ENCODE measurements at places on chromosomes 5 and 9.

DNA sequence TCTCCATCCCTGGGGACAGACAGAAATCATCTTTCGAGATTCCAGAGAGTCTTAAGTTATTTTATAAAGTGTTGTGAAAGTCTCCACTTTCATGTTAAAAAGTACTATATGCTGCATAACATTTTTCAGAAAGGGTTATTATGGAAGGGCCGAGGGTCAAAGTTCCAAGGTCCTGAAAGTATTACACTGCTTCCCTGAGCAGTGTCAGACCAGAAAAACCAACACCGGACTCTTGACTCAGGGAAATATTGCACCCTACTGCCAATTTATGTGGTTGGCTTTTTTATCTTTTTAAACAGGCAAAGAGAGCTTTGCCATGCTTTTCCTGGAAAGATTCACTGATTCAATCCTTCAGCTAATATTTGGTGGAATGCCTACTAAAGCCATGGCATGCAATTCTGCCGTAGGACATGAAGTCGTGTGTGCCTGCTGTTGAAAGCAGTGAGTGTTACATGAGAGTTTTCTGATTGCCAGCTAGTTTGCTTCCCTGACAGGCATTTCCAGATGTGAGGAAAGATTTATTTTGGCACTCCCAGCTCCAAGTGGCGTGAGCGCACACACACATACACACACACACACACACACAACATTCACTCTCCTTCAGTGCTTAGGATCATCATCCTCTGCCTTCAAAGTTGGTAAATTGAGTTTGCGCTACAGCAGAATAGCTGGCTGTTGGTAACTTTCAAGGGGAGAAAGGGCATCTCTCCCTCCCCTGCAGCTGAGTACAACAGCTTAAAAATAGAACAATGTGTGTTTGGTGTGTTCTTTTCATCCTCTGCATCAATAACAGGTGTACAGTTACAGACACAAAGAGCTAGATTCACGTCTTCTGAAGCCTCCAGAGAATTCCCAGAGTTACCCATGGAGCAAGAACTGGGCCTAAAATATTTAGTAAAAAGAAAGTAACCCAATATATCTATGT is 45.6 kb downstream of the SLC1A3 start:
- no peak for DNase-seq

- DNase-seq, result no peak
These were observed 169.2 kb upstream of the TARS1 start for GRCh38 chr5:33271606-33272005.

GRCh38 chr5:25301836-25302235 is 657.1 kb upstream of the CDH10 start:
- no peak for DNase-seq

DNA sequence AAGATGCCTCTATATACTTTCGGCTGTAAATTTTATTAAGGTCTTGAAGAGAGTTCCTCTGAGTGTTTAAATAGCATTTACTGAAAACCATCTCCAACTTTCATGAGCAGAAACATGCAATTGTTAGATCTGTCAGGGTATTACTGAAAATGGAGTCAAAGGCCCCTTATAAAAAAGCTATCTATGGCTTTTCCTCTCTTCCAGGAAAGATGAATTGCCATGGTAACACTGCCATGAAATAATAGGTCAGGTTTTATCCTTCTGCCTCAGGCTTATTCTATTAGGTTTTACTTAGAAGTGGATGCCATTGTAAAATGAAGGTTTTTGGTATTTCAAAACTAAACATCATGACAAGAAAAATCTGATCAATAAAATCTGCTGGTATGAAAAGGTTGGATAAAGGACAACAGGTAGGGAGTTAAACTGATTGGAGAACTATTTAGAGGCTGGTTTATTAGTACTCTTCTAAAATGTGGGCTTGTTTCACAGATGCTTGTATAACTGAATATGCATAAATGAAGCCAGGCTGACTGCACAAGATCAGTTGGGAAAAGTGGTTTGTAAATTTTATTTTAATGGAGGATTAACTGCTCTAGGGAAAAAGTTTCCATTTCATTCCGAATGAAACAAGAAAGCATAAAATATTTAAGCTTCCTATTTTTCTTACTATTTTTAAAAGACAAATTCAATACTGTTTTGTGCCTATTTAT is 135.5 kb downstream of the RAB3C start:
- DNase-seq, result no peak

GRCh38 chr9:105319202-105319813 is 74.9 kb downstream of the SLC44A1 start:
- DNase-seq, result no peak

- DNase-seq, result no peak
These were observed 417.7 kb upstream of the POU5F2 start for GRCh38 chr5:94159144-94159543.

DNA sequence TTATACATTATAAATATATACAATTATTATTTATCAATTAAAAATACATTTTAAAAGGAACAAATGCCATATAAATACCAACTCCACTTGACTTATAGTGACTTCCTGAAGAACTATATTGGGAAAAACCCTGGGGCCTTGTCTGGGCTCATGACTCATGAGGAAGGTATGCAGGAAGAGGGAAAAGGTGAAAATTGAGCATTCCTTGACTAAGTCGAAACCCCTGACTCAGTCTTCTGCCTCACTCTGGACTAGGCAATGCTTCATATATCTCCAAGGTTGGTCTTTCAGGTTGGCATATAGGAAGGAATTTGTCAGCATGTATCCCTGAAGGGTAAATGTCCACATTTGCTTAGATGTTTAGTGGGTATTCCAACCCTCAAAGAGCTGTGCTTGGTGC is 78.5 kb downstream of the SH3TC2 start:
- DNase-seq, result no peak

DNA sequence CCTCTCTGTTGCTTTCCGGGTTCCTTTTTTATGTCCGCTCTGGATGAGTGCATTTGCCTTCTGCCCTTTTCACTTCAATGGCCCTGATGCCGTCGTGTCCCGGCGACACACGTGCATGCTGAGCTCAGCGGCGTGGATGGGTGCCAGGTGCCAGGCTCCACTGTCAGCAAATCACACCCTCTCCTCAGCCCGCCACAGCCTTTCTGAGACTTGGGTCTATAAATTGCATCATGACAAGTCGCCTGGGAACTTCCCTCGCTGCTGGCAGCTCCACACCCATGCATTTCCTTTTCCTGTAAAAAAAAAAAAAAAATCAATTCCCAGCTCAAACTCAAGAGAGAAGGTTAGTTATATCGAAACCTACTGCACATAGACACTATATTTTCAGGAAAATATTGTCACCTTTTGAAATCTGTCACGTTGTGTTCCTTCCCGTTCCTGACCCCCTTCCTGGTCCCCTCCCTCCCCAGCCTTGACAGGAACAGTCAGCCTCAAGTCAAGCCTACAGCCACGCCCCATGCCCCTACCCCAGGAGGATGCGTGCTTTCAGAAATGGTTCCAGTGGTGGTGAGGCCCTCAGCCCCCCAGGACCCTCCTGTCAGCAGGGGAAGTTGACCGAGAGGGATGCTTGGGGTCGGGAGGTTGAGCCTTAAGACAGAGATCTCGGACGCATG is 110.3 kb upstream of the PTCH1 start:
- peak; percentile 33 for DNase-seq

- no peak for DNase-seq
These were observed 54.1 kb downstream of the GDA start for GRCh38 chr9:72203205-72203803.

DNA sequence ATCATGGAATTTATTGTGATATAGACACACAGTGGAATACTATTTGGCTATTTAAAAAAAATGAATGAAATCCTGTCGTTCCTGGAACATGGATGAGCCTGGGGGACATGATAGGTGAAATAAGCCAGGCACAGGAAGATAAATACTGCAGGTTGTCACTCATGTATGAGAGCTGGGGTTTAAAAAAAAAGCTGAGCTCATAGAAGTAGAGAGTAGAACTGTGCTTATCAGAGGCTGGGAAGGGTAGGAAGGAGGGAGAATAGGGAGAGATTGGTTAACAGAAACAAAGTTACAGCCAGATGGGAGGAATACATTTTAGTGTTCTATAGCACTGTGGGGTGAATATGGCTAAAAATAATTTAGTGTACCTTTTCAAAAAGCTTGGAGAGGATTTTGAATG is 200.6 kb upstream of the NR4A3 start:
- DNase-seq, result no peak

All from activated naive CD4-positive, alpha-beta T cell treated with Interleukin-2 at 50 U/mL for 16 hours (primary cell).